ENCODE measurements at places on chromosomes 1 and 21.

GRCh38 chr1:7847599-7847998 lies 5.3 kb downstream of the UTS2 start:
- DNase-seq: no peak

GRCh38 chr1:93829061-93829460 lies 49.9 kb downstream of the DNTTIP2 start:
- no peak for DNase-seq

GRCh38 chr1:64184003-64184440 lies 19.4 kb upstream of the UBE2U start:
- DNase-seq: no peak

- no peak for DNase-seq
Observed at GRCh38 chr1:98172022-98172421, 251.2 kb upstream of the DPYD start.

- DNase-seq: no peak
Observed at GRCh38 chr1:35768350-35769187, 1.2 kb downstream of the CLSPN start.

DNA sequence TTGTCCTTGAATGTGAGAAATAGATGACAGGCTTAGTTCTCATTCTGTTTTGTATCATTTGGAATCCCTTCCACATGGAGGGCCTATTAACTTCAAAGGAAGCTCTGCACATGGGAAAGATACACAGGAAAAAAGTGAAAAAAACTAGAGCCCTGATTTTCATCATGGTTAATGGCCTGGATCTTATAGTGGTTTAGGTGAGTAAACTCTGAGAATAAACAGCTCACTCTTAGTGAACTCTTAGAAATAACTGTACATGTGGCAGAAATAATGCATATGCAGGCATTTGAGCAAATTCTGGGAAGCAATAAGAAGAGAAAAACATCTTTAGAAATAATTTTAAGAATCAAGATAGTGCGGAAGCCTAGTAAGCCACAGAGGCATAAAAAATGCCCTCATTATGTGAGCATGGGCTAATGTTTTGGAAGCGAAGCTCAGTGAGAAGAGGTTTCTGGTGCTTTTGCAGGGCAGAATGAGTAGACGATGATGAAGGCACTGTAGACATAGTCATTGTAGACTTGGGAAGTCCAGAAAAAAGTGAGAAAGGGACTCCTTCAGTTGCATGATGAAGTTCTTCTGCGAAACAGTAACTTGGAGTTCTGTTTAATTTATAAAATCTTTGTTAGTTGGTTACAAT lies 279.9 kb downstream of the DNM3 start:
- DNase-seq: no peak
